ENCODE measurements at places on chromosomes 11 and 22.

GRCh38 chr22:25666308-25666707 lies 75.7 kb upstream of the MYO18B start:
- DNase-seq = no peak

GRCh38 chr11:94574193-94574961 lies 7.2 kb downstream of the PIWIL4 start:
- peak; percentile 33 for DNase-seq

GRCh38 chr11:111633248-111633647 lies 31.0 kb downstream of the SIK2 start:
- no peak for DNase-seq

GRCh38 chr11:133082841-133083488 lies 449.3 kb downstream of the OPCML start:
- DNase-seq = peak; percentile 41

- DNase-seq = no peak
Observed at GRCh38 chr22:47202819-47203553, 440.5 kb downstream of the TBC1D22A start.

DNA sequence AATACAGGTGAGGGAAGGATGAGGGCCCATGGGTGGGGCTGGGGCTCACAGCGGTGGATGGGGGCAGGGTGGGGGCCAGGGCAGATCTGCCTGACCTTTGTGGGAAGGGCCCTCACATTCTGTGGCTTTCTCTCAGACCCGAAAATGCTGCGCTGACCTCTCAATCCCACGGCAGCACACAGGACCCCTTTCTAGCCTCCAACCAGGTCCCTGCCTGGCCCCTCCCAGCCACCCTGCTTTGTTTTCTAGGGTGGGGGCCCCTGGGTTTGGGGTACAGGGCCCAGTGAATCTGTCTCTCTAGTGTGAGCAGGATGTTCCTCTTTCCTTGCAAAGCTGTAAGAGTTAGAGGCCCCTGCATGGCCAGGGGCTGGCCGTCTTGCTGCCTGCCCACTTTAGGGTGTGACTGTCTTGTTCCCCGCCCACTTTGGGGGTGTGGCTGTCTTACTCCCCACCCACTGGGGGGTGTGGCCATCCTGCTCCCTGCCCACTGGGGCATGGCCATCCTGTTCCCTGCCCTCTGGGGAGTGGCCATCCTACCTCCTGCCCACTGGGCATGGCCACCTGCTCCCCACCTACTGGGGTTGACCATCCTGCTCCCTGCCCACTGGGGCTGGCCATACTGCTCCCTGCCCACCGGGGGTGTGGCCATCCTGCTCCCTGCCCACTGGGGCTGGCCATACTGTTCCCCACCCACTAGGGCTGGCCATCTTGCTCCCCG lies 11.5 kb downstream of the PARVG start:
- peak; percentile 67 for DNase-seq

- no peak for DNase-seq
Observed at GRCh38 chr11:45133878-45134277, 12.6 kb upstream of the PRDM11 start.
